Activated T-helper 1 cell treated with Interleukin-2 at 50 U/mL for 16 hours (primary cell): ENCODE measurements at places on chromosomes 7 and 10.
A peak's percentile ranks its signal among the peaks of the same experiment; 100 is the strongest.

DNA sequence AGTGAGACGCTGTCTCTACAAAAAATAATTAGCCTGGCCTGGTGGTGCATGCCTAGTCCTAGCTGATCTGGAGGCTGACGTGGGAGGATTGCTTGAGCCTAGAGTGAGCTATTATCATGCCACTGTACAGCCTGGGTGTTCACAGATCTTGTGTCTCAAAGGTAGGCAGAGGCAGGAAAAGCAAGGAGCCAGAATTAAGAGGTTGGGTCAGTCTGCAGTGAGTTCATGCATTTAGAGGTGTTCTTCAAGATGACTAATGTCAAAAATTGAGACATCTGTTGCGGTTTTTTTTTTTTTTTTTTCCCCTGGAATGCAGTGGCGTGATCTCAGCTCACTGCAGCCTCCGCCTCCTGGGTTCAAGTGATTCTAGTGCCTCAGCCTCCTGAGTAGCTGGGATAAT lies 5.4 kb downstream of the PPIA start:
- no peak for DNase-seq

DNA sequence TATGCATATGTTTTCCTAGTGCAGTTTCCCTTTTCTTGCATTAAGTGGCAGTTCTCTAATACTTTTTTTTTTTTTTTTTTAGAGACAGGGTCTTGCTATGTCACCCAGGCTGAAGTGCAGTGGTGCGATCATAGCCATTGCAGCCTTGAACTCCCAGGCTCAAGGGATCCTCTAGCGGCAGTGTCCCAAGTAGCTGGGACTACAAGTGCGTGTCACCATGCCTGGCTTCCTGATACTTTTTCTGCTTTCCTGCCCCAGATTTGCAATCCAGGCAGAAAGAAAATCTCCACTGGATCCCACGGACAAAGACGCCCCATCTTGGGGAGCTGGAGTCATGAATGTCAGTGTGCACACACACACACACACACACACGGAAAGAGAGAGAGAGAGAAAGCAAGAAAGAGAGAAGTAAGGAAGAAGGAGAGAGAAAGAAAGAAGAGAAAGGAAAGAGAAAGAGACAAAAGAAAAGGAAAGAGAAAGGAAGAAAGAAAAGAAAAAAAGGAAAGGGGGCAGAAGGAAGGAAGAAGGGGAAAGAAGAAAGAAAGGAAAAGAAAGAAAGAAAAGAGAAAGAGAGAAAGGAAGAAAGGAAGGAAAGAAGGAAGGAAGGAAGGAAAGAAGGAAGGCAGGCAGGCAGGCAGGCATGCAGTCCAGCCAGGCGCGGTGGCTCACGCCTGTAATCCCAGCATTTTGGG lies 37.5 kb upstream of the OCM2 start:
- no peak for DNase-seq

DNA sequence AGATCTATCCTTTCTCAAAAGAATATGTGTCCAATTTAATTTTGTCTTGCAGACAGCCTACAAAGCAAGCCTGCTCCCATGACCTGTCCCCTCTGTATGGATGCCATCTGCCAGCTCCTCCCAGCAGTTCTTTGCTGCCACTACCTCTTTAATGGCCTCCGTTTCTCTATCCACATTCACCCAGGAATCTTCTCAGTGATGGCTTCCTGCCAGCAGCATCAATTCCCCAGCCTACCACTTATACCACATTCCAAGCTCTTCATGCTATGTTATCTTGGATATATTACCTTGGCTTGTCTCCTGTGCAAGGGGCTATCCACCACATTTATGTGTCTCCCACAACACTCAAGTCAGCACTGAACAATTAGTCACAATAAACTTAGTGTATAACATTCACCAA lies 133.2 kb downstream of the VPS50 start:
- DNase-seq: no peak

- DNase-seq: no peak
Measured at GRCh38 chr7:21916629-21917028, 29.1 kb downstream of the CDCA7L start.

DNA sequence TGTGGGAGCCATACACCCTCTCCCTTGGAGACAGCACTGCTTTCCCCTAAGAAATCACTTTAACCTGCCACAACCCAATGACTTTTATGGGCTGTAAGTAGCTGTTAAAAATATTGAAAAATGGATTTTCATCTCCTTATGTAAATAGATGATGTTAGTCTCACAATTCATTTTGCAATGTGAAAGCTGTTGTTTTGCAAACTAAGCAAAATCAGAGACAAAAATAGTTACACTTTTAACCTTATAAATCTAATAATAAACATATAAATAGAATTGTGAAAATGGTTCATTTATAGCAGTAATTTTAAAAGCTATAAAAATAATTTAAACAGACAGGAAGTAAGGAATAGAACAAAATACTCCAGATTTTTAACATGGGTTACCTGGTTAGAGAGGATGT lies 268.8 kb upstream of the MAGI2 start:
- DNase-seq: no peak

DNA sequence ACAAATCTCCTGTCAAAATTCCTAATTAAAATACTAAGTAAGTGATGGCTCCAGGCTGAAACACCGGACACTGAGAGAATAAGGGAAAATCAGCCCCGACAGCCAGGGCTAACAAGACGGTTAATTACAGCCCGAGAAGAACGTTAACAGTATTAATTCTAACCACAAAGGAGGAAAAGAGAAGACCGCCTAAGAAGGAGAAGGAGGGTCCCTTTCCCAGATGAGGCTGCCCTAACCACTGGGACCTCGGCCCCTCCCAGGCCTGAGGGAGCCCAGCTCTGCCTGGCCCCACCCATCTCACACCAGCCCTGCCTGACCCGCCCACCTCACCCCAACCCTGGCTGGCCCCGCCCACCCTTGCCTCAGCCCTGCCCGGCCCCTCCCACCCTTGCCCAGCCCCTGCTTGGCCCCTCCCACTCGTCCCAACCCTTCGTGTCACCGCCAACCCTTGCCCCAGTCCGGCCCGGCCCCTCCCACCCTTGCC lies 51.3 kb downstream of the PWWP2B start:
- DNase-seq: no peak

- DNase-seq: no peak
Measured at GRCh38 chr7:143250822-143251221, 12.4 kb upstream of the GSTK1 start.

DNA sequence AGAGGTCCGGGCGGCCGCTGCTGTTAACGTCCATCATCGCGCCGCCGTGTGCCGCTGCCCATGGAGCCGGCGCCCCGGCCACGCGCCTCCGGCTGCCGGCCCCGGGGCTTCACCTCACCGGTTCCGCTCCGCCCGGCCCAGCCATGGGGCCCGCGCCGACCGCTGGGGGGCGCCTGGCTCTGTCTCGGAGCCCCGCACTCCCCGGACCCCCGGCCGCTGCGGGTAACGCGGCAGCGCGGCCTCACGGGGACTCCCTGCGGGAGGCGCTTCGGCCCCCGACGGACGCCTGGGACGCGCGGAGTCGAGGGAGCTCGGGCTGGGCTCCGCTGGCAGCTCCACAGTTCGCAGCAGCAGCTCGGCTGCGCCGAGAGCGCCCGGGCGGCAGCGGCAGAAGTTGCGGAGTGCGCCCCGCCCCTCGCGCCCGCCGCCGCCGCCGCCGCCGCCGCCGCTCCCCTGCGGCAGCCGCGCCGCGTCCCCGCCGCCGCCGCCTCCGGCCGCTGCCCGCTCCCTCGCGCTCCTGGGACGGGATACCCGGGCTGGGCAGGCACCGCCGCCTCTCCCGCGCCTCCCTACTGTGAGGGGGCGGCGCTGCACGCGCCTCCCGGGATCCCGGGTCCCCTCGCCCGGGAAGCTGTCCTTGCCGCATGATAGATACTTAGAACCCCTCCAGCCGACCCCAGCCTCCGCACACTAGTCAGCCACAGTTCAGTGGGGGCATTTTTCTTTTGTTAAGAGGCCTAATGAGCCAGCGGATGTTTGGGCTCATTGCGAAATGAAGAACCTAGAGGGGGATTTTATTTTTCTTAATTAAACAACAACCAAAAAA lies at the start of gene HTR7:
Gene HTR7 (minus strand): TSS at position 405 of the 826 bp plus-strand sequence. CDS start 368 bp downstream, at position 37.
- peak; percentile 52 for DNase-seq

- DNase-seq: no peak
Measured at GRCh38 chr7:23523486-23524075, 8.2 kb downstream of the TRA2A start.

DNA sequence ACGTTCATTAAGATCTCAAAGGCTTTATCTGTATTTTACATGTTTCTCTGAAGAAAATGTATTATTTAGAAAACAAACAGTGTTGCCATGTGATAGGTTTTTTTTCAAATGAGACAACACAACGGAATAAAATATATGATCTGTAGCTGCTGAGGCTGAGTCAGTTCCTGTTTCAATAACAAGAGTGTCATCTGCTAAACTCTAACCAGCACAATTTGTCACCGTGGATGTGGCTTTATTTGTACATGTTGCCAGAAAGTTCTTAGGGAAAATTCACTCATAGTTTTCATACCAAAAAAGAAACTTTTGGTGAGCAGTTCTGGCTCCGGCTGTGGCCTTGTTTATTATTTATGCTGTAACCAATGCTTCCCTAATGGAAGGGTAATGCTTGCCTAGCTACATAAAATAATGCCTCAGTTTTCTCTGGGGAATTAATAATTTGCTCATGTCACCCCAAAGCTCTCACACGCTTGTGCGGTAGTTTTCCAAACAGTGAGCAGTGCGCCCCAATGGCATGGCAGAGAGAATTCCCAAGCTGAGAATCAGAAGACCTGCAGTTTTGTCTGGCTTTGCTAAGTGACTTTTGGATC lies 20.3 kb upstream of the KLF6 start:
- no peak for DNase-seq

- no peak for DNase-seq
Measured at GRCh38 chr10:58335306-58336005, 650 bp downstream of the UBE2D1 start.

DNA sequence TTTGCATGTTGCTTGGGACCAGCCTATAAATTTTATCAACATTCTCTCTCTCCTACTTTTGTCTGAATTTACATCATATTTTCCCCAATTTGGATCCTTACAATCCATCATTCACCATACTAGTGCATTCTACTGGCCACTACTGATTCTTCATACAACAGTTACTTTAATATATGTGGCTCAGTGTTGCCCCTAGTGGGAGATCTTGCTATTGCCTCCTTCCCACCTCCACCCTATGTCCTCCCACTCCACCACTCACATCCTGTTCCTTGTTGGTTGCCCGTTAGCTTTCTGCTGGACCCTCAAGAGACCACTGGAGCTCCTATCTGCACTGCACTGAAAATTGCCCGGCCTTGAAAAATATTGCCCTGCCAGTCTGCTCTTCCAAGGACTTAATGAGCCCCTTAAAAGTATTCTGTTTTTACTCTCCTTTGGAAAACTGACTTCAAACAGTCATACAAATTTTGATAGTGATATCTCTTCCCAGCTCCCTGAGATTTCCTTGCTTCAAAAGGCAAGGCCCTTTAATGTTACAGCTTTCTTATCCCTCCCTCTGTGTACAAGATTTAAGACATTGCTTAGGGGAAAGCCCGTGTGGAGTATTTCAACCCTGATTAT lies 243.2 kb upstream of the TMEM229A start:
- DNase-seq: no peak

DNA sequence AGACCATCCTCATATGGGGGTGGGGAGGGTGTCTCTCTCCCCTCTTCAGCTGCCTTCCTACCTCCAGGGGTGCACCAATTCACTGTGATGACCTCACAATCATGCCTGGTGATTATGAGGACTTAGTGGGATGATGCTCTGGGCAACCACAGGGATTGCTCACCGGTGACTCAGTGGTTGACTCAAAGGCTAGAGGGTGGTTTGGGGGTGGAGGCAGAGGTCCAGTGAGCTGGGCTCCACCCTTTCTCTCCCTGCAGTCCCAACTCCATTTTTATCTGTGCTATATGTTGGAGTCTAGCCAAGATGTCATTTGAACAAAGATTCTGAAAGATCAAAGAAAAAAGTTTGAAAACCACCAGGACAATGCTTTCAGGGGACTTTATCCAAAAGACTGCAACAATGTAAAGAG lies 286.9 kb downstream of the KCNMA1 start:
- DNase-seq: no peak

DNA sequence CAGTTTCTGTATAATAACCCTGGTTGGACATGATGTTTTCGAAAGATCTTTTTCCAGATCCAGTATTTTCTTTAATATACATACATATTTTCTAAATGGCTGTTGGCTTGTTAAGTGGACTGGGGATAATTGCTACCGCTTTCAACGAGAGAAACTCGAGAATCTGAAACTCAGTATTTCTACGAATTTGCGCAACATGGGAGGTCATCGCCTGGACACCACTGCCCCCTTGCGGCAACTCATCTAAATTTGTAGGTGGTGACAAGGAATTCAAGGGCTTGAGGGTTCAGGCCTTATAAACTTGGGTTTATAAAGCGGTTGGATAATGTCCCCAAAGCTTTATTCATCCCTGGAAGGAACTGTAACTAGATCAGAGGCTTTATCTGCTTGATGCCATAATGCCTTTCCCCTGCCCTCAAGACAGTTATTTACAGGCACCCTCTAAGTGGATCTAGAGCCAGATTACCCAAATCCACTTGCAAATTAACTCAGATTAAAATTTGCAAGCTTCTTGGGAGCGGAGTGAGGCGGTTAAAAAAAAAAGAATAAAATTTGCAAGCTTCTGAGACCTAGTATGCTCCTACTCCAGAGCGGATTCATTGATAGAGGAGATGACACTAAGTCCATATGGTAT lies 21.3 kb upstream of the KCNK18 start:
- DNase-seq: peak; percentile 43

DNA sequence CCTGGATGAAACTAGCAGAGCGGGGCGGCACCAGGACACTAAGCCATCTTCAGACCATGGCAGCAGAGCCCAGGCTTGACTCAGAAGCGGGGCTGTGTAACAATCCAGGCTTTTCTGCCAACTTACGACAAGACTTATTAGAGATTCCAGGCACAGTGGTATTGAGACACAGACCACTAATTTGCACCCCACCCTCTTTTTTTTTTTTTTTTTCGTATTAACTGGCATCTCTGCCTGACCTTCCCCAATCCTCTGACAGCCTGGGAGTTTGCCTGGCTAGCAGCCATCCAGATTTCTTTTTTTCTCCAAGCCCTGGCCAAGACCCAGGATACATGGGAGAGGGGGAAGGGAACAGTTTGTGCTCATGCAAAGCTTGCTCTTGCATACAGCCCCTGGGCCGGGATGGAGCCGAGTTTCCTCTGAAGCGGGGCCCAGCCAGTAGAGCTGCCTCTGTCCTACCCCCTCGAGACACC lies 182.4 kb downstream of the PLXNA4 start:
- DNase-seq: no peak

GRCh38 chr10:123021517-123021916 lies 12.7 kb downstream of the ACADSB start:
- DNase-seq: no peak

GRCh38 chr10:33478675-33479125 lies 144.2 kb upstream of the NRP1 start:
- no peak for DNase-seq

- no peak for DNase-seq
Measured at GRCh38 chr7:39187130-39187529, 209.4 kb downstream of the POU6F2 start.

GRCh38 chr10:1754506-1755153 lies 17.3 kb upstream of the ADARB2 start:
- DNase-seq: no peak

DNA sequence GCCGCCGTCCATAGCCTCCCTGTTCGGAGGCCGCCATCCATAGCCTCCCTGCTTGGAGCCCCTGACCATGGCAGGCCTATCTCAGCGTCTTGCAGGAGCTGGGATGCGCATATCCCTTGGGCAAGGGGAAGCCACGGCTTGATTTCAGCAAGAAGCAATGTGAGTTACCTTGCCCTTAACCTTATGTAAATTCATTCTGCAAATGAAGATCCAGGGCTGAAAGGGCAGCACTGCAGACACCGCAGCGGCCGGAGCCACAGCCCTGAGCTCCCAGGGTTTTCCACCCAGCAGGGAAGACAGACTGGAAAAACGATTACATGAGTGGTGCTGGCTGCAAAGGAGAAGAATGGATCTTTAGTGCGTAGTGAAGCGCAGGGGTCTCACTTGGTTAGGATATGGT lies 95.8 kb downstream of the SEC61G start:
- DNase-seq: no peak
